ENCODE measurements at places on chromosomes 2 and 18.

- no peak for DNase-seq
Observed at GRCh38 chr2:236888794-236889780, 196.6 kb upstream of the COPS8 start.

DNA sequence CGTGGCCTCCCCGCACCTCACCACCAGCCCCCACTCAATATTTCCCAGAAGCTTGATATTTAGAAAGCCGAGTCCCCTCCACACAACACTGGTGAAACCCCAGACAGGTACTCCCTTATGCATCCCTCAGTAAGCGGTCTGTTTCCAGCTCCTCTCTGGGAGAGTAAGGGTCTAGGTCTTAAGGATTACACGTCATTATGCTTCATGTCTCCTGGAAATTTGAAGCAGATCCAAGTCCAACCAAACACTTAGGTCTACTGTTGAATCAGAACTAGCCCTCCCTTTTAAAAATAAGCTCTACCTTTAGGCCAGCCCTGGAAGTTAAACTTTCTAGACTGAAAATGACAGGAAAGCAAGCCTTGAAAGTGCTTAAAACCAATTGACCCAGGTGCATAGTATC lies 1.5 kb upstream of the OST4 start:
- DNase-seq, result no peak

- no peak for DNase-seq
Observed at GRCh38 chr2:149226790-149227189, 103.6 kb upstream of the LYPD6 start.

DNA sequence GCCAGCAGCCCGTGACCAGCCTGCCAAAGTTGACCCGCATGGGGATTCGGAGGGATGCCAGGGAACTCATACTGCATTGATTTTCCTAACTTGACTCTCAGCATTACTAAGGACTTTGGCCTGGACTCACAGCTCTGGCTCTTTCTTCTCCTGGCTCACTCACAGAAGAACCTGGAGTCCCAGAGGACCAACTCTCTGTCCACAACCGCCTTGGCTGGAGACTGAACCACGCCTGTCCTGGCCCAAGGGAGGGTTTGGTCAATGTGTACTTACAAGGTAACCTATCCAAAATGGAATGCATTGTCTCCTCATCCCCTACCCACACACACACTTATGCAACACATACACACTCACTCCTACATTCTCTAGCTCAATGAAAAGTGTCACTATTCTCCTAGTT lies 135.6 kb upstream of the KLHL29 start:
- no peak for DNase-seq

- DNase-seq, result no peak
Observed at GRCh38 chr2:78068808-78069207, 546.6 kb upstream of the LRRTM4 start.

GRCh38 chr2:111239581-111240249 lies 119.0 kb downstream of the BCL2L11 start:
- no peak for DNase-seq

GRCh38 chr2:120510751-120511395 lies 164.9 kb downstream of the INHBB start:
- no peak for DNase-seq

DNA sequence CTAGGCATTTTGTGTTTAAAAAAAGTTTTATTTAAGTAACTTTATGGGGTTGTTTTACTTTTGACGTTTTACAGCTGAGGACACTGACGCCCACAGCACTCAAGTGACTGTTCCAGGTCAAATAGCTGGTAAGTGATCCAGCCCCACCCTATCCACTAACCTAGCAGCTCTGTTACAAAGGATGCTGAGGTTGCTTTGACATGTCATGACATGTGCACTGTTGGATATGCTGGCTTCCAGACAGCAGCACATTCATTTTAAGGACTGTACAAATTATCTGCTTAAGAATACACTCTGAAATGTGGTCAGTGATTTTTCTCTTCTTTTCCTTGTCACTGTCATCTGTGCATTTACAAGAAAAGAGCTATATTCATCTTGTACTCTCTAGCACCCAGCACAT lies 417.5 kb downstream of the ZEB2 start:
- DNase-seq, result no peak

DNA sequence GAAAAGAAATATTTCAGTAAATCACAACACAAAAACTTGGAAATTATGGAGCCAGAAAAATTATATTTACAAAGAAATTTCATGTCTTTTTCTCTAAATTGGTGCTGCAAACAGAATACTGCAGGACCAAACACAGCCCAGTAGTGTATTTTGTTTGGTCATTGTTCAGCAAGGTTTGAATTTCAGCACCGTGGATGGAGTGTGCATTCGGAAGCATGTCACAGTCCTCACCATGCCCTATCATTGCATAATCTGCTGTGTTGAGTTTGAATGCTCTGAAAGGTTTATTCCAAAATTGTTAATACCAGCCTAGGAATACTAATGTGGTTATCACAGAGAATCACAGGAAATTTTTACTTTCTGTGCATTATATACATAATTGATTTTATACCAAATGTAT lies 296.7 kb downstream of the METTL4 start:
- DNase-seq, result no peak

GRCh38 chr2:16218161-16218560 lies 277.8 kb downstream of the MYCN start:
- no peak for DNase-seq

GRCh38 chr2:197196541-197197180 lies 113.9 kb downstream of the ANKRD44 start:
- DNase-seq, result no peak

GRCh38 chr18:25278394-25278793 lies 73.6 kb downstream of the ZNF521 start:
- DNase-seq, result no peak

- no peak for DNase-seq
Observed at GRCh38 chr2:70918016-70918415, 17.7 kb upstream of the ATP6V1B1 start.

- no peak for DNase-seq
Observed at GRCh38 chr2:80073134-80073561, 231.4 kb downstream of the LRRTM1 start.

DNA sequence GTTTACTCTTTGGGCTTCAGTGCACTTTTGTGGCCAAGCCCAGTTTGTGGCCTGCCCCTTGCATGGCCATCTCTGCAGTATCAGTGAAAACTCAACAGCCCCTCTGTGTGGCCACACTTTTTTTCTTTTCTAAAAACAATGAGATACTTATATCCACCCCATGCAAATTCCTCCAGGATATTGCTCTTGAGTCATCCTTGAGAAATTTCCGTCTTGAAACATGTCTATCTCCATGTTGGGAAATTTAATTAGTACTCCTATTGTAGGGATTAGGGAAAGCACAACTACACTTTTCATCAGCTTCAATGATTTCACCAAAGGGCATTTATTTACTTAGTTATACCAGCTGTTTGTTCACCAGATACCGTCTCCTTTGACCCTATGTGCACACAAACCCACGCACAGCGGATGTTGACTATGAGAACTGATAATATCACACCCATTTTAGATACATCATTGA lies 993.1 kb downstream of the TSN start:
- DNase-seq, result no peak

DNA sequence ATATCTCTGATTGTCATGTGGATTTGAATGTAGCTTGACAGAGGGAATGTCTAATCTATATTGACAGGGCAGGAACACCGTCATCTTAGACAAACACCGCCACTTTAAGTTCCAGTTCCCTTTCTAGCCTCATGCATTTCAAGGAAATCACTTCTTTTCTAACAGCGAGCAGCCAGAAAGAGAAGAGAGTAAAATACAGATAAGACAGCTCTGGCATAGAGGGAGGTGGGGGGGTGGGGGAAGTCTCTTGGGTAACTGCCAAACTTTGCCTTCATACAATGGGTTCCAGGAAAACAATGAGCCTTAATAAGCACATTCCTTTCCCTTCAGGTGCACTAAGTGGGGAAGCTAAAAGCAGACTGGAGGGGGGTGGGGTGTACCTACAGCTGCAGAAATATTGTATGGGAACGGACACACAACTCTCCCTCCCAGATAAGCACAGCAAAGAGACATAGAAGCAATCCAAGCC lies 37.2 kb downstream of the CASP10 start:
- DNase-seq, result no peak

GRCh38 chr2:109222825-109223471 lies 93.9 kb downstream of the SH3RF3 start:
- DNase-seq, result no peak

- DNase-seq, result no peak
Observed at GRCh38 chr18:30727849-30728248, 314.7 kb downstream of the DSC3 start.

DNA sequence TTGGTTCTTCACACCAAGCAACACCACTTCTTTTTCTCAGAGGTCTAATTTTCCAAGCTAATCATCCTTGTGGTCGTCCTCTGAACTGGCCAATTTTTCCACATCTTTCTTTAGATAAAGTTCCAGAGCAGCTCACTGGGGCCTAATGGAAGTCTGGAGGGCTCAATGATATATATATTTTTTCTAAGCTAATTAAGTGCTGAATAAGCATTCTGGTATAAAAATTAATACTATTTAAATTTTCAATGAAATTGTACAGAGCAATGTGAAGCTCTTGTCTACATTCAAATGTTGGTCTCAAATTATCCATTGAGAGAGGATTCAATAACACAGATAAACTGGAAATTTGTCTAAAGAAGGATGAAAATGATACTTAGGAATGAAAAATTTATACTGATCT lies 866.6 kb downstream of the ERBB4 start:
- DNase-seq, result no peak

DNA sequence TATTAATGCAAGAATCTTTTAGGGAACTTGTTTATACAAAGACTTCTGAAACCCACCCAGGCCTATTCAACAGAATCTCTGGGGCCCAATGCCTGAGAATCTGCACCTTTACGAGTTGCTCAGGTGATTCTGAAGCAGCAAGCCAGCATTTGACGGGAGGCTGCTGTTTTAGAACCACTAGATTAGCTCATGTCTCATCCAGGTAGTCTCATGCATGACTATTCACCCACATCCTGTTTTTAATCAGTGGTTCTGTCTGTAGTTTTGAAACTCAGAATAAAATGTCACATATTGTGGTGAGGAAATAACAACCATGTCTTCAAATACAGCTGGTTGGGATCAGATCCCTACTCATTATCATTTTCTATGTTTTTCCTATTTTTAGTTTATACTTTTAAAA lies 39.5 kb downstream of the CYTIP start:
- DNase-seq, result no peak

DNA sequence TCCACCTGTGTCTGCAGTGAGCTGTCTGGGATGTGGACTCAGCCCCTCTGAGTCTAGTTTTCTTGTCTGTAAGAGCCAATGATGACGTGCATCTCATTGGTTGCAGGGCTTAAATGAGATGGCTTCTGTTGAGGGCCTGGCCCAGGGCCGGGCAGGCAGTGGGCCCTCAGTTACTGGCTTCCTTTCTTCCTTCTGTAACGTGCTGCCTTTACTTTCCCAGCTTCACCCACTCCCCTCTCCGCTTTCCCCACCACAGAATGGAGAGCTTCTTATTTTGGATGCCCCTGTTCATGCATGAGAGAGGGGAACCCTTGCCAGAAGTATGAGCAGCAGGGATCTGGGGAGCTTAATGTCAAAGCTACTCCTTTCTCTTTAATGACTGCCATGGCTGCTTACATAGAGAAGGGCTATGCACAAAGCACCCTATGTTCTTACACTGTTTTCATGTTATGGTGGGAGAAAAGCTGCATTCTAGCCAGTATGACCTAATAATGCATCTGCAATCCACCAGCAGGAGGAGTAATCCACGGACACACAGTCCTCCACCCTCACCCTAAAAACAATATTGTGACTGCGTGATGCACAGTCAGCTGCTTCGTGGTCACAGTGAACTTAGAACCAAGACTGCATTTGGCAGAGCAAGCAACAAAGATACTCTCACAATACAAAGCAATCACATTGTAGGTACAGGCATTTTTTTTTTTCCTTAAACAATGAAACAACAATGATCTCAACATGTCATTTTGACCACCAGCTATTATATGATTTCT lies 37.2 kb downstream of the CREG2 start:
- no peak for DNase-seq

DNA sequence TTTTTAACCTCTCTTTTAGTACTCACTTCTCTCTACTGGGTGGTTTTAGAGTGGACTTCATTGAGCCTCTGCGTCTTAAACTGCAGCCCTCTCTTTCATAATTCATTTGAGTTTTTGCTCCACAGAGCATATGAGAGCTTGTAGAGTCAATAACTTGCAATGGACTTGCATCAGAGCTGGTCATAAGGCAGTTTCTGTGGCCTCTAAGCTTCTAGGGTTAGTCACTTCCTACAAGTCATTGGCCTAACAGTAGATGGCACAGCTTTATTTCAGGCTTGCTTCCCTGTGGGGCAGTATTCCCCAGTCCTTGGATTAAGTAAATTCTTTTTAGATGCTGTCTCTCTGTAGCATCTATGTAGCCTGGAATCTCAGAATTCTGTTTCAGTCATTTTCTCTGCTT lies 1435.7 kb downstream of the LRP1B start:
- no peak for DNase-seq
